Activated CD8-positive, alpha-beta memory T cell treated with anti-CD3 and anti-CD28 coated beads for 4 hours (primary cell): ENCODE measurements at places on chromosomes 5 and 9.

DNA sequence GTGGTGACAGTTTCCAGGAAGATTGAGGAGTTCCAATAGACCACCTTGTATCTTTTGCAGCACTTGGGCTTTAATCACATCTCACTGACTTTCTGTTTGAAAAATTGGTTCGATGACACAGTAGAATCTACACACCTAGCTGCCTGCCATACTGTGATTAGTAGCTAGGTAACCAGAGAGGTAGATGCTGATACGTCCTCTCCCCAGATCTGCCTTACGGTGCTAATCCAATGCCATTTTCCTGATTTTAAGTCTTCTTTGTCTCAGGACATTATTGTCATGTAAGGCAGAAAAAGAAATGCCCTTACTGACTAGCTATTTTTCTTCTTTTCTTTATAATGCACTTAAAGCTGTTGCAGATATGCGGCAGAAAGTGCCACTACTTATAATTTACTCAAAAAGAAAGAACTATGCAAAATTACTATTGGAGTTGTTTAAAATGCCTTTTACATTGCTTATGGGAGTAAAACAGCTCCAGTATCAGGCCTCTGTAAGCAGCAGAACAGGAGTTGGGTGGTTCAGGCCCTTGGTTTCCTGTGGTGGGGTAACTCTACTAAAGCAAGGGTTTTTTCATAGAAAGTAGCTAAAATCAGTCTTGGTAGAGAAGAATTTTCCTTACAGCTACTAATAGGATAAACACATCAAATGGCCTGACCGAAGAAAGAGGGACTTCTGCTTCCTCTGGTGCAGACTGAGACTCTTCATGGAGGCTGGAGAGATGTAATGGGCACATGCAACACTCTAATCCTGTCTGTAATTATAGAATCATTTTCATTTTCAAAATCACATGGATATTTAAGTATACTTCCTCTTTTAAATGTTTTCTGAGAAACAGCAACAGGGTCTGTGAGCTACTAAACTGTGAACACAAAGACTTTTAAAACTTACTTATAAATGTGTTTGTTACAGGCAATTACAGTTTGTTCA, 177.2 kb downstream of the MAPKAP1 start:
- DNase-seq, result no peak

- no peak for DNase-seq
Measured at GRCh38 chr5:141780240-141780951, 97.8 kb downstream of the PCDH1 start.

DNA sequence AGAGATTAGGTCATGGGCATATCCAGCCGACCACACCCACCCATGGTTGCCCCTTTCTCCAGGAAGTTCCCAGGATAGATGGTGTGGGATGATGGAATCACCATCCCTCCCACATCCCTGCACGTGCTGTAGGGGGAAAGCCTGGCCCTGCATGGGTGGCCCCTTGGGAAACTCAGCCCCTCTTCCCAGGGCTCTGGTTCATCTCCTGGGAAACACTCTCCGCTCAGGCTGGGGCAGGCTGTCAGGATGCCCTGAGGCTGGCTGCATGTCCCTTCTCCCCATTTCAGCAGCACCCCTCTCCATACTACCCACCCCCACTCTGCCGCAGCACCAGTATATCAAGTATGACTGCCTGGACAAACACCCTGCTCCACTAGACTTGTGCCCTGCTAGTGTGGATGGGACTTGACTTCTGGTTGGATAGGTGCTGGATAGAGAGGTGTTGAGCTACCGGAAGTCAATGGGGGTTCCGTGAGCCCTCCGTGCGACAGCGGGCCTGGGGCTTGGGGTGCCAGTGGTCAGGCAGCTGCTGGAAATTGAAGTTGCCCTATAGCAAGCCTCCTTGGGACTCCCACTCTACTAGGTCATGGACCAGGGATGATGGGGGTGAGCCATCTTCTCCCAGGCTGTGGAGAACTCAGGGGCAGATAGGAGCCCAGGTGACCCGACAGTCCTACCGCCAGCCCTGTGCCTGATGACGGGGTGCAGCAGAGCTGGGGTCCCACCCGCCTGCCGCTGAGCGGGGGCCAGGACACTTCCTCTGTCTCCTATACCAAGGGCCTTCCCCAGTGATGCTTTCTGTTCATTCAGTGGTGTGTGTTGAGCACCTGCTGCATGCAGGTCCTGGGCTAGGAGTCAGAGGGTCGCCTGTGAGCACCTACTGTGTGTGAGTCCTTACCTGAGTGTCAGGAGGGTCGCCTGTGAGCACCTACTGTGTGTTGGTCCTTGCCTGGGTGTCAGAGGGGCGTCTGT, 69.4 kb upstream of the COL5A1 start:
- no peak for DNase-seq

- no peak for DNase-seq
Measured at GRCh38 chr5:177409043-177409801, at the start of gene F12. Gene F12, minus strand, starts transcription at chr5:177409564. Its CDS starts 37 bp downstream, at chr5:177409527.

DNA sequence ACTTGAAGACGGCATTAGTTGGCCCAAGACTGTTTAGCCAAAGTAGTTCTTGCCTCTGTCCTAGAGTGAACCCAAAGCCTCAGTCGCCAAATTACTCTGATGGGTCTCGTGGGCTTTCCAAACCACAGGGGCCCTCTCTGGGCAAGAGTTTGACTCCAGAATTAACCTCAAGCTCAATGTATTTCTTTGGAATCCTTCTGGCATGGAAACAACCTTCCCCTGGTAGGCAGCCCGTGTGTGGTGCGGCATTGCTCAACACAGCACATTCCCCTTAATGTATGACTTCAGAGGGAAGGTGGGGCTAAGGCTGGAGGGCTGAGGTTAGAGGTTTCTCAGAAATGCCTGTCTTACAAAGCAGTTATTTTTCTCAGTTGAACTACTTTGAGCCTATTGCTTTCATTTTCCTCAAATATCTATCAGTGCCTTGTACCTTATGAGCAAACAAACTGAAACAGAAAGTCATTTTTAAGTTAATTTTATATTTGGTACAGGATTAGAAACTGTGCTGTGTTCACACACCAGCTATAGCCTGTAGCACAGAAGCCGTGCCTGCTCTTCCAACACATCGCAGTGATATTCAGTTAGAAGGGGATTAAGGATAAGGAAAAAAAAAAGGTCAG, 123.9 kb upstream of the HAPLN1 start:
- DNase-seq, result no peak

GRCh38 chr5:20113031-20113715, 125.2 kb upstream of the CDH18 start:
- no peak for DNase-seq

DNA sequence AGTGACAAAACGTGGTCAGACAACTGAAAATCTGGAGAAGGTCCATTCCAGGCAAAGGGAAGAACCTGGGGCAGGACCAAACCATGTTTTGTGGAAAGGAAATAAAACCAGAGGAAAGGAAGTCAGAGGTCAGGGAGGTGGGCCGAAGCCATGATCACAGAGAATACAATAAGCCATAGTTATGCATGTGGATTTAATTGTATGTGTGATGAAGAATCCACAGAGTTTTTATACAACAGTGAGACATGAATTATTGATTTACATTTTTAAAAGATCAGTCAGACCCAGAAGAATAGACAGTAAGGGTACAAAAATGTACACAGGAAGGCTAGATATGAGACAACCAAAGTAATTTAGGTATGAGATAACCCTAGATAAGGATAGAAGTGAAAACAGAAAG, 20.8 kb downstream of the TTC33 start:
- DNase-seq, result no peak
